ENCODE measurements at places on chromosomes 16 and 17.

- no peak for DNase-seq
Measured at GRCh38 chr17:11871773-11872172, 125.5 kb downstream of the ZNF18 start.

- no peak for DNase-seq
Measured at GRCh38 chr16:55045329-55045728, 114.7 kb downstream of the IRX5 start.

GRCh38 chr16:68452176-68452575 is 3.9 kb upstream of the SMPD3 start:
- DNase-seq: no peak

DNA sequence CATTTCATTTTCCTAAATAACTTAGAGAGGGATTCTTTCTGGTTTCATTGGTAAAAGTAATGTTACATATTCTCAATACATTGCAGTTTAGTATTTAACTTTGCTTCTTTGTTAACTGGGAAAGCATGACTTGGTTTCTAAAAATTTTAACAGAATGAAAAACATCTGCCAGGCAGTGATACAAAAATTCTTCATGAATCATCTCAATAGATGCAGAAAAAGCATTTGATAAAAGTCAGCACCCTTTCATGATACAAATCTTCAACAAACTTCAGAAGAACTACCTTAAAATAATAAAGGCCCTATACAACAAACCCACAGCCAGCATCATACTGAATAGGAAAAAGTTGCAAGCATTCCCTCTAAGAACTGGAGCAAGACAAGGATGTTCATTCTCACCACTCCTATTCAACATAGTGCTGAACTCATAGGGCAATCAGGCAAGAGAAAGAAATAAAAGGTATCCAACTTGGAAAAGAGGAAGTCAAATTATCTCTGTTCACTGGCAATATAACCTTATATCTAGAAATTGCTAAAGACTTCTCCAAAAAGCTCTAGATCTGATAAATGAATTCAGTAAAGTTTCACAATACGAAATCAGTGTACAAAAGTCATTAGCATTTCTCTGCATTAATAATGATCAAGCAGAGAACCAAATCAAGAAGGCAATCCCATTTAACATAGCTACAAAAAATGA is 50.4 kb downstream of the SLFN5 start:
- DNase-seq: no peak

GRCh38 chr17:4098521-4099209 is 44.2 kb downstream of the ZZEF1 start:
- DNase-seq: no peak

DNA sequence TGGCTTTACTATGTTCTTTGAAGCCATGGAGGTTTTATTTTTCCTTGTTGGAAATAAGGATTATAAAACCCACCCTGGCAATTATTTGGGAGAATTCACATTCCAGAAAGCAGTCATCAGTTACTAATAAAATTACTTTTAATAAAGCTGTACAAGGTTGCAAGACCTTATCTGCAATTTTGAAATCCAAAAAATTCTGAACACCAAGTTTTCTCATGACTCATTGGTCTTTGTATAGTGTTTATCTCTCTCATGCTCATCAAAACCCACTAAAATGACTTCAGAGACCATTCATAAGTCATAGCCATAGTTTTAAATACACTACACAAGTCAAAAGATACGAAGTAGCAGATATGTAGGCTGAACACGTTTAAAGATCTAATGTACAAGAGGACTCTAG is 6.0 kb upstream of the KRT38 start:
- no peak for DNase-seq

- no peak for DNase-seq
Measured at GRCh38 chr17:55546991-55547664, 35.9 kb upstream of the SMIM36 start.

DNA sequence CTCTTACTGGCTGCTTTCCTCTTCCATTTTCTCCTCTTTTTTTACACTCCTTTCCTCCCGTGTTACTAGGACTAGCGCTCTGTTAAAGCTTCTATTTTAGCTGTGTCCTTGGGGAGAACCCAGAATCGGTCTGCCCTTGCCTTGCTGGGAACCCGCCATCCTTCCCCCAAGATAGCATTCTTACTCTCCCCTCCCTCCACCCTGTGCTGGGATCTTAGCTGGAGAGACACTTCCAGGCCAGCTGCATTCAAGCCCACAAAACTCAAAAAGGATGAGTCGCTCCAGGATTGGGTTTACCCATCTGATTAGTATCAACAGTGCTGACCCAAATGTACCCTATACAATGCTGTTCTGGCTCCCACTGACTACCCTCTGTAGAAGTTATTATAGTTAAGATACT is 200.5 kb upstream of the ASIC2 start:
- no peak for DNase-seq

DNA sequence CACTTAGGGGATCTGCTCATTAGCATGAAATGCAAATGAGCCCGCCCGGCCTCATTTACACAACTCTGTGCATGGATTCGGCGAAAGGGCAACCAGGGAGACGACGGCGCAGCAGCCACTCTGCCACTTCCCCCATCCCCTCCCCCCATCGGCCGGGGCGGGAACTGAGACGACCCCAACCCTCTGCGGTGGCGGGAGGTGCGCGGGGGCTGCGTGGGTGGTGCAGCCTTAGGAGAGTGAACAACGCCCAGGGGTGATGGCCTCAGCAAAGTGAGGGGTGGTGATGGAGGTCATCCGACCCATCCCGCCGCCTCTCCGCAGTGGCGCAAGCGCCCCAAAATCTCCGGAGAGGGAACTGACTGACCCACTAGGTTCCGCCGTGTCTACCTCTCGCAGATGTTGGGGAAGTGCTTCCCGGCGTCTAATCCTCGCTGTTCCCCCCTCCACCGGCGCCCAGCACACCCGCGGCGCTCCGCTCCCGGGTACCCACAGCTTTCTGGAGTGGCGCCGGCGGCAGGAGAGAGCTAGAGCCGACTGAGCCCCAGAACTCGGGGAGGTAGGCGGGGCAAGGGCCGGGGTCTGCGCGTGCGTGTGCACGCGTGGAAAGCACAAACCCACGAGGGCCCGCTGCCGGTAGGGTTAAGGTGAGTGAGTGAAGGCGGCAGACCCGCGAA is 1.4 kb upstream of the CACNA1G start:
- DNase-seq: no peak

GRCh38 chr16:88196471-88197400 is 186.0 kb upstream of the ZNF469 start:
- no peak for DNase-seq

DNA sequence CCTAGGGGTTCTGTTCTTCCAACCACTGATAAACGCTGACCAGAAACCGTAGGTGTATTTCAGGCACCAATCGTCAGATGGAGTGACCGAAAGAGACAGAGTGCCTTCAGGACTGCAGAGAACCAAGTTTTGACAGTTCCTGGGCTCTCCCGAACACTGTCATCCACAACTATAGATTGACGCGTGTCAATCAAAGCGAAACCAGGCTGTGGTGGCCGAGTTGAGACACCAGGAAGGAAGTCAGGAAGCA is 11.9 kb upstream of the AURKB start:
- no peak for DNase-seq

- no peak for DNase-seq
Measured at GRCh38 chr16:9840761-9841665, 341.2 kb downstream of the GRIN2A start.

DNA sequence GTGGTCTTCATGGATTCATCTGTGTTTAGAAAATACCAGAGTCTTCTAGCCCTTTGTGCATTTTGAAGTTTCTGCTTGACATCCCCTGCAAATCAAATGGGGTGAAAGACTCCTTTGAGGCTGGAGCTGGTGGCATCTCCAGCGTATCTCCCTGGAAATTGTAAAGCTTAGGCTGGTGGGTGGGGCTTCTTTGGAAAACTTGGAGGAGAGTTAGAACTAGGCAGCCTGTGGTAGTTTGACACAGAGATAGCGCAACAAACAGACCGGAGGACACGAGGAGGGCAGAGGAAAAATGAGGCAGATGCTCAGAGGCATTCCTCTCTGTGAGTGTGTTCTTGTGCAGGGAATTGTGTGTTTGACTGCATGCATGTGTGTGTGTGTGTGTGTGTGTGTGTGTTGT is 116.3 kb downstream of the IRX5 start:
- no peak for DNase-seq

DNA sequence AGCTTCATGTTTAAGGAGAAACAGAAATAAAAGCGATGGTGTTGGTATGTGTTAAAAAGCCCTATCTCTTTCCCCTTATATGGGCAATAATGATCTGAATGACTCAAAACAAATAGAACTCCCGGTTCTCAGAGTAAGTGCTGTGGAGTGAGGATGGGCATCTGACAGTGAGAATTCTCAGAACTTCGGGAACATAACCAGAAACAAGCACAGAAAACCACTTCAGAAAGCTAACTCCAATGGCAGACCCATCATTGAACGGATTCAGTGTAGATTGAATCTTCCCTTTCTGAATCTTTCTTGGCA is 67.2 kb downstream of the CDH8 start:
- DNase-seq: no peak

- DNase-seq: no peak
Measured at GRCh38 chr17:50594128-50594823, 33.8 kb downstream of the CACNA1G start.

DNA sequence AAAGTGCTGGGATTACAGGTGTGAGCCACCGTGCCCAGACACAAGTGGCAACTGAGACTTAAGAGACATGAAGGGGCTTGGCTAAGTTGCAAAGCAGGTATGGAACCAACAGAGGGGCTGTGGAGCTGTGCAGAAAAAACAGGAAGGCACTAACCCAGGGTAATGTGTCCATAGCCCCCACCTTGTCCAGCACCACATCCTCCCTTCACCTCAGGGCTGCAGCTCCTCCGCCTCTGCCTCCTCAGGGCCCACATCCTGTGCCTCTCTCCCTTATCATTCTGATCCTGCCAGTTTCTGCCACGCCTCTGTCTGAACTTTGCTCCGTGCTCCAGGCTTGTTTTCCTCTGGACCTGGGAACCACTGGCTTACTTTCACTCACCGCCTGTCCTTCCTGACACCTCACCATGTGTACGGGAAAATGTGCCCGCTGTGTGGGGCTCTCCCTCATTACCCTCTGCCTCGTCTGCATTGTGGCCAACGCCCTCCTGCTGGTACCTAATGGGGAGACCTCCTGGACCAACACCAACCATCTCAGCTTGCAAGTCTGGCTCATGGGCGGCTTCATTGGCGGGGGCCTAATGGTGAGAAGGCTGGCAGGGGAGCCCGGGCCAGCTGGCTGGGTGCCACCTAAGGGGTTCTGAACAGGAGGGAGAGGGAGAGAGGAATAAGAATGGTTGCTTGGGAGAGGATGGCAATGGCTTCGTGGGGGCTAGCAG is at the start of gene TM4SF5:
Gene TM4SF5, plus strand, starts transcription at position 368 of the 716 bp plus-strand sequence. Its CDS starts 37 bp downstream, at position 405.
- DNase-seq: no peak

GRCh38 chr17:58569196-58569595 is 54.8 kb upstream of the MTMR4 start:
- DNase-seq: no peak

GRCh38 chr17:48427598-48427997 is 2.4 kb downstream of the SKAP1 start:
- peak; percentile 66 for DNase-seq

GRCh38 chr16:50599494-50599893 is 51.3 kb downstream of the NKD1 start:
- DNase-seq: no peak

DNA sequence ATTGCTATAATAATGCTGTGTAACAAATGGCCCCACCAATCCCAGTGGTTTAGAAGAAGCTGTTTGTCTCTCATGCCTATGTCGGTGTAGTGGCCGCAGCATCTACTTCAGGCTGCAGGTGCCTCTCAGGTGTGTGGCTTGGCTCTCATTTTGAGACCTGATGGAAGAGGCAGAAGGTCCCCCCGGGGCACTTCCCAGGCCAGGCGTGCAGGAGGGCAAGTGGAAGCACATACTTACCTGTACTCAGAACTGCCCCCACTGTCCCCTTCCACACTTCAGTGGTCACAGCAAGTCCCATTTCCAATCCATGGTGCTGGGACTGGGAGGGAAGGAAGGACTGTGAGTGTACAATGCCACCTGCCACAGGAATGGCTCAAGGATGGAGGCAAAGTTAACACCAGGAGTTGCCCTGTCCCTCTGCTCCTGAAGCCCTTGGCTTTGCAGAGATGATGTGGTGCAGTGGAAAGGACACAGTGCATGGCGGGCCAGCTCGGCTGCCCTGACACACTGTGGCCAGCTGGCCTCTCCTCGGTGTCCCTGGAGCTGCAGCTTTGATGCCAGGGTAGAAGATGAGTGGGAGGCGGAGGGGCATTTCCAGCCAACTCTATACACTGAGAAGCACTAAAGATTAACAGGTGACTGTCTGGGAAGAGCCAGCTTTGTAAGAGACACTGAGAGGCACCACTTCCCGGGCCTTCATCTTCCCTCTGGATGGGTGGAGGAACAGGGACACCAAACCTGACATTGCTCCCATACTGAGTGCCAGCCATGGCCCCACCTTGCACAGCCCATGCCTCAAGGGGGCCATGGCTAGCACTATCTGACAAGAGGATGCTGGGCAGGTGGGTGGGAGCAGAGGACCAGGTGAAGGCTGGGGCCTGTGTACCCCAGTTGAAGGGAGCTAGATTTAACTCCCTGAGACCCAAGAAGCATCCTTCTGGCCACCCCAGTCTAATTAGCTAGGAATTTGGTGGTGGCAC is 105.9 kb downstream of the METRNL start:
- DNase-seq: no peak

DNA sequence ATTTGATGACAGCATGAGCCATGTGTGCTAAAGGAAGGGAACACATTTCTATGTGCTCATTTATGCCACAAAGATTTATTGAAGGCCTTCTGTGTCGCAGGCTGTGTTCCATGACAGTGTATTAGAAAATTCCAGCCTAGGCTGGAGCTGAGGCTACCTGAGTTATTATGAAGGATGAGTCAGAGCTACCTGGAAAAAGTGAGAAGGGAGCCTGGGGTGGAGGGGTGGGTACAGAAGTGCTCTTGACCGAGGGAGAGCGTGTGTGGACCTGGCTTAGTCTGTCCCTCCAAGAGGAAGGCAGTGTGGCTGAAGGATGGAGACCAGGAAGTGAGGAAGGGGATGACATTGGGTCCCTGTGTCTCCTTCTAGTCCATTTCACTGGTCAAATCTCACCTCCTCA is 98.3 kb downstream of the N4BP1 start:
- no peak for DNase-seq

DNA sequence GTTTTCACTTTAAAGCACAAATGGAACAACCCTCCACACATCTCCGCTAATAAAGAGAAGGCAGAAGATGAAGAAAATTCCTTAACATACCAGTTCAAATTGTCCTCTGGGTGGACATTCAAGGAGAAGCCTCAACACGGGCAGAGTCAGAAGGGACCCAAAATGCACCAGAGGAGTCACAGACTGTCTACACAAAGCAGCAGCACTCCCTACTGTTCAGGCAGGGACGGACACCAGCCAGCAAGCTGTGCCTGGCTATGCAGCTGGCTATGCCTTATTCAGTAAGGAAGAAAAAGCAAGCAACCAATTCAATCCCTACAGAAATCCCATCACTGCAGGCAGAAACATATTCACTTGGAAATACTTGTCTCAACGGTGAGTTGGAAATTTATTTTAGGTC is 8.1 kb downstream of the DNAJC7 start:
- no peak for DNase-seq

Data from CD8-positive, alpha-beta memory T cell (primary cell).